Esophagus squamous epithelium (tissue), 5 donors: ENCODE measurements at places on chromosomes 3 and 15.

DNA sequence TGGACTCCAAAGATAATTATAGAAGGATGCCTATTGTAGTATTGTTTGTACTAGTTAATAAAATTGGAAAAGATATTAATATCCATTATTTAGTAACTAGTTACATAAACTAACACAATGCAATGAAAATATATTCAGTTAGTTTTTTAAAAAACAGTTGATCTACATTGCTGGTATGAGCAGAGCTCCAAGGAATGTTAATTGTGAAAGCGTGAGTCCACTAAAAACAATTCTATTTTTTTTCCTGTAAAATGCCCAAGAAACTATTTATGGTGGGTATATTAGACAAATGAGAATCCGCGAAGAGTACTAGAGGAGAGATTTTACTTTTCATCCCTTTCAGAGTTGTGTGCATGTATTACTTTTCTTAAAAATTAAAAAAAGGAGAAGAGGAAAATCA is 104.3 kb downstream of the MCTP2 start:
- H3K4me3 ChIP-seq: no peak overlapping the region
- H3K36me3 ChIP-seq: no peaks in the 10 kb centered on the region

GRCh38 chr3:45498532-45498931 is 96.0 kb upstream of the LIMD1 start:
- H3K4me1 ChIP-seq: peaks cover 8% of the 10 kb centered on the region
- H3K4me3 ChIP-seq: no peak overlapping the region
- DNase-seq: no peak
- H3K27ac ChIP-seq: no peak overlapping the region
- H3K36me3 ChIP-seq: peaks cover 7% of the 10 kb centered on the region

- no peaks in the 10 kb centered on the region for H3K36me3 ChIP-seq
- H3K27me3 ChIP-seq: peaks cover 86% of the 10 kb centered on the region
- no peak overlapping the region for H3K4me3 ChIP-seq
- H3K27ac ChIP-seq: no peak overlapping the region
- H3K4me1 ChIP-seq: no peaks in the 10 kb centered on the region
These were observed 9.1 kb upstream of the SYN2 start for GRCh38 chr3:11995120-11995519.

GRCh38 chr3:189355481-189356201 is 183.9 kb downstream of the TPRG1 start:
- peaks cover 18% of the 10 kb centered on the region for H3K4me1 ChIP-seq
- H3K27me3 ChIP-seq: no peaks in the 10 kb centered on the region
- H3K4me3 ChIP-seq: no peak overlapping the region
- DNase-seq: no peak
- H3K36me3 ChIP-seq: no peaks in the 10 kb centered on the region

- H3K36me3 ChIP-seq: no peaks in the 10 kb centered on the region
- H3K27ac ChIP-seq: no peak overlapping the region
- no peaks in the 10 kb centered on the region for H3K4me1 ChIP-seq
These were observed 344.6 kb downstream of the SV2B start for GRCh38 chr15:91444656-91445055.

- DNase-seq: no peak
- H3K27ac ChIP-seq: no peak overlapping the region
- no peak overlapping the region for H3K4me3 ChIP-seq
These were observed 88.3 kb upstream of the PRR23C start for GRCh38 chr3:139132976-139133375.
